ENCODE measurements at places on chromosomes 6 and 20.

DNA sequence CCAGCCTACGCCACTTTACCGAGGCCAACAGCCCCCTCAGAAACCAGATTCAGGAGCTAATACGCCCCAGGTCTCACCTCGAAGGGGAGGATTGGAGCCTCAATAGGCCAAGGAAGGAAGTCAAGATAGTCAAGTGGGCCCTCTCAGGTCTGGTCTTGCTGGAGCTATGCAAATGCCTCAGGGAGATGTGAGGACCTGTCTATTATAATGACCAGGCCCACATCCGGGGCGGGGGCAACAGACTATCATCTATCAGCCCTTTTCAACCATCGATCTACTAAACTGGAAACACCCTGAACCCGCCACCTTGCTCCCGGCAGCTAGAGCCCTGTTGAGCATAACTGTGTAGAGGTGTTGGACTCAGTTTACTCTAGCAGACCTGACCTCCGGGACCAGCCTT lies 12.7 kb upstream of the GSTA3 start:
- DNase-seq, result no peak

DNA sequence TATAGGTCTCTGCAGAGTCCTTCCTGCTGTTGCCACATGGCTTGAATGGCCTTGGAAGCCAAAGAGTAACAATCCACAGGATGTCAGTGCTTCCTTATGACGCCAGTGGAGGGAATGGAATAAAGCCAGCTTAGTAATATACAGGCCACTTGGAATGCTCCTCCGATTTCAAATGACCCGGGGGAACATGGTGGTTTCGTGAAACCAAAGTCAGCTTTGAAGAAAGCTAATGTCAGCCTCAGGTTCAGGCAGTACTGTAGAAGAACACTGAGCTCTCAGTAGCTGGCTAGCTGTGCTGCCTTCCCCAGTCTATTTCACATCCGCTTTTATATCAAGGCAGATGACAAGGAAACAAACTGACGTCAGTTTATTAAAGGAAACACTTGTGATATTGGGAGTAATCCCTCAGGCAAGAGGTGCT lies 189.1 kb downstream of the DTNBP1 start:
- DNase-seq, result no peak

DNA sequence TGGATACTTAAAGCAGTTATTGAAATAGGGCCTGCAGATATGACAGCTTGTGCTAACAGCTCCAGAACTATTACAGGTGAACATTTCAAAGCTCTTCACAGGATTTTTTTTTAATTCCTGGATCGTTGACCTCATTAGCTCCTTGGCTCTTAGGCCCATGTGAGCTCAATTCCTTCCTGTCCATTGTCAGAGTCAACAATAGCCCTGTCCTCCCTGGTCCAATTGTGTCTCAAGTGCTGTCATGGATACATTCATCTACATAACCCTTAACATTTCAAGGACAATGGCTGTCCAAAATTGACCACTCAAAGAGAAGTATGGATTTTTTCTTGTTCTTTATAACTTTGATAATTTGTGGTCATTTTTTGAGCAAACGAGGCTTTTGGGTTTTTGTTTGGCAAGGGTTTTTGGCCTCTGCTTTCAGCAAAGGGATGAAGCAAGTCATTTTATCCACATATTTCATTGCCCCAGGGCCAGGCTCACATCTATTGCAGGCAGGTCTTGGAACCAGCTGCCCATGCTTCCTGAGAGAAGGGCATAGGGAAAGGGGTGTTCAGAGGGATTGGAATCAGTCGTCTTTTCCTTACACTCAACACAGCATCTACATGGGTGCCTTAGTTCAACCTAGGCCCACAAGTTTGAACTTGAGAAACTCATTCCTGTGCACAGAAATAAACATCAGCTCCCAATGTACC lies 282.1 kb downstream of the TPBG start:
- DNase-seq, result no peak

DNA sequence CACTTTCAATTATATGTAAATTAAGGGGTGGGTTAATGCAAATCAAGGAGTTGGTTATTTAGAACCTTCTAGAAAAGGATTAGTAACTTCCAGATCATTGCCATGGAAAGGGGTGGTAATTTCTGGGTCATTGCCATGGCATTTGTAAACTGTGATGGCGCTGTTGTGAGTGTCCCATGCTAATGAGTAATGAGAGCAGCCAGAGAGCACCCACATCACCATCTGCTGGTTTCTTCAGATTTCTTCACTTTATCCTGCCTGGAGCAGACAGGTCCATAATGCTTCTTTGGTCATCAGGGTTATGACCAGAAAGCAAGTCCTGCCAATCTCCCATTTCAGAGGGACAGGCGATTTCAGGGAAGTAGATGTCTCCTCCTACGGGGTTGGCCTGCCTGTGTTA lies 311.3 kb upstream of the CNR1 start:
- no peak for DNase-seq

- DNase-seq, result no peak
Observed at GRCh38 chr6:150056916-150057315, 12.0 kb downstream of the ULBP3 start.

GRCh38 chr6:12324748-12325147 lies 34.6 kb downstream of the EDN1 start:
- DNase-seq, result no peak

DNA sequence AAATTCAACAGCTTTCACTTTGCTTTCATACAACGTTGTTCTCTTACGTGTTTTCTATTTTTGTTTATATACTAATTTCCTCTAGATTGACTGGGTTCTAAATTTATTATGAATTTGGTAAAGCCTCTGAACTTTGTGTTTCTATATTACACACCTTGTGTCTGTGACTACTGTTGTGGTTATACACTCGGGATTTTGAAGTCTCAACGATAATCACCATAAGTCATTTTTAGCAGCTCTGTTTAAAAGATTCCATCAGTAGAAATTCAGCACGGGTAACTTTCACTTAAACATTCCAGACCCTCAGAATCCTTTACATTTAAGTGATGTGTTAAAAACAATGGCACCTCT lies 31.8 kb upstream of the HBS1L start:
- no peak for DNase-seq

GRCh38 chr20:32979201-32979998 lies 24.8 kb downstream of the SUN5 start:
- no peak for DNase-seq

GRCh38 chr6:110093981-110094380 lies 85.5 kb downstream of the WASF1 start:
- no peak for DNase-seq

DNA sequence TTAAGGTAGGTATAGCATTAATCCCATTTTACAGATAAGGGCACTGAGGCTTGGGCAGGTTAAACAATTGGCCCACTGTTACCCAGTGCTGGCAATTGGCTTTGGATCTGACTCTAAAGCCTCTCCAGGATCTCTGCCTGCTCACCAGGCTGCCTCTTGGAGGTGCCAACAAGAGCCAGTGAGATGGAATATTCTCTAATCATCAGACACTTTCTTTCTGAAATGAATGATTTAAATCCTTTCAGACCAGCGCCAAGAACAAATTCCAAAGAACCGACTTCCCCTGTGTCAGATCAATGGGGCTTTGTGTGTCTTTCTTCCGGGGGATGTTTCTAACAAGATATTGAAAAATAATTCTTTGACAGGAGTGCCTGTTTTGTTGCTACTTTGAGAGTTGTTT lies 23.6 kb downstream of the CYP39A1 start:
- no peak for DNase-seq

GRCh38 chr6:6927521-6928361 lies 180.0 kb upstream of the RREB1 start:
- no peak for DNase-seq

DNA sequence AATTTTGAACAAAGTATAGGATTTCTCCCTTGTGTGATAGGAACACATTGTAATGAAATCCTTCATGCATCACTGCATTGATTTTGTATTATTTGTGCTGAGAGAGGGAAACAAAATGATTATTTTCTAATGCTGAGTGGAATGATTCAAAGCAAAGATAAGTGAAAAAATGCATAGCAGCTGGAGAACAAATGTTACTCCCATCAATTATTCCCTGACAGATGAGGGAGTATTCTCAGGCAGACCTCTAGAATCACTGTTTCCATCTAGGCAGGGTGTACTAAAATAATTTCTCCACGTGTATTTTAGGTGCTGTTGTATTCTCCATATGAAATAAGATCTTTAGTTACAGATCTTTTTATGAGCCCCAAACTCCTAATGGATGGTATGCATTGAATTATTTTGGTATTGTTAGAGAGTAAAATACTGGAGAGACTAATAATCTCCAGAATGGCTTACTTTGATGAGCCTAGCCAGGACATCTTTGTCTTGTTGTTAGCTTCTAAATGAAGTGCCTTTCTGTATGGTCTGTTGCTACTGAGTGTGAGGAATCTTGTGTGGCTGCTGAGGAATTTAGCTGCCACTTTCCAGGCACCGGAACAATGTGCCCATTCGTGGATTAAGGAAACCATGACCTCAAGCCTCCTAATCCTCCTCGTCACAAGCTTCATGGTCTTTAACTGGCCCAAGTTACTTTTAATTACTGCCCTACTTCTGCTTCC lies 39.6 kb downstream of the RNF217 start:
- DNase-seq, result no peak
